T-helper 2 cell (primary cell): ENCODE measurements at places on chromosomes 4 and X.

DNA sequence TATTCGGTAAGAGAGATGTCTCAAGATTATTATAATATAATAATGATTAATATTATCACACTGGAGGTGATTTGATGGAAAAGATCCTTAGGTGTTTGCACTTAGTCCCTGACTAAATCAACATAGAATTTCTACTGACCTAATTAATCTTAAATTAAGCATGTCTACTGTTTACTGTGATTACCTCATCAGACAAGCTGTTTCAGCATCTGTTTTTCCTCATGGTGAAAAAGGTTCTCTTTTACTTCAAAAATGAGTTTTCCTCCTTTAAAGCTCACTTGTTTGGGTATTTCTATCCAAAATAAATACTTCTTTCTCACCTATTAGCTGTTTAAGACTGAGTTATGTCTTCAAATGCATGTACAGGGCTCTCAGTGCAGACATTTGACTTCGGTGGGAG is 407.8 kb downstream of the NKX6-1 start:
- DNase-seq, result no peak

GRCh38 chrX:2490634-2491033 is 10.1 kb downstream of the DHRSX start:
- no peak for DNase-seq

DNA sequence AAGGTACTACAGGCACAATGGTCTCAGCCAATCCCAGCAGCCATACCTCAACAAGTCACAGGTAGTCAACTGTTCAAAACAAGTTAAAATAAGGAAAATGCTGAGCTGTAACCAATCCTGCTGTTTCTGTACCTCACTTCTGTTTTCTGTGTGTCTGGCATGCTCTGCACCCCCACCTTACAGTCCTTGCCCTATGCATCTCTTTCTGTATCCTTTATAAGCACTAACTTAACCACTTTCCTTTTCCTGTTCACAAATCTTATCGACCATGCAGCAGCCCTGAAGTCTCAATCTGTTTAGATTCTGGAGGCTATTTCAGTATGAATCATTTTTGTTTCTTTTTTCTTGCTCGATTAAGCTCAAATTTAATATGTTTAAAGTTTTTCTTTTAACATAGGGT is 12.5 kb upstream of the FAM13A start:
- DNase-seq, result no peak

GRCh38 chr4:172815499-172816164 is 353.0 kb upstream of the GALNT7 start:
- DNase-seq, result no peak

DNA sequence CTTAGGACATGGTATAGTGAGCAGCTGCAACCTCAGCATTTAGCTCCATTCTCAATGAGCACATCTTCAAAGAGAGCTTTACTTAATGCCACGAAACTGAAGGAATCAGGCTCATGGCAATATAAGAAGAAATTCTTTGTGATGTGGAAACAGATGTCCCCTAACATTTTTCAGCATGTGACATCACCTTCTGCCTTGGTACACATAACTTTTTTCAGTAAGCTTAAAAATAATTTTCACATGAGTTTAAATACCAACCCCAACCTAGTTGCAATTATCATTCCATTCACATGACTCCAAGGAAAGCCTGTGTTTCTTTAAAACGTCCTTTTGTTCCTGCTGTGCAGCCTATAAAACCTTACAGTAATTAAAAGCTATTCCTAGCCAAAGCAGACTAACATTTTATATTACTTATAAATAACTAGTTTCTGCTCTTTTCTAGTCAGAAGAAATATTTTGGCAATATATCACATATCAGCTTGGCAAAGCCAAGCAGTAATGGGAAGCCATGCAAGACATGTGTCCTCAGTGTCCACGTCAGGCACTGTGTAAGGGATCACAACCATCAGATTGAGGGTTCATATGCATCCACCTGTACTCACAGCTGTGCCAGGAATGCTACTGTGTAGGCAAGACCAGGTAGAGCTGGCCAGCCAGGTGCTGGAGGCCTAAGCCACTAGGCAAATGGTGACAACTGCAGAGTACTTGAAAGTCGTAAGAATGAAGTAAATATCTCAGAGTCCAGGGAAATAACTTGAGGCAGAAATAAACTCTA is 466.6 kb downstream of the INPP4B start:
- DNase-seq, result no peak

DNA sequence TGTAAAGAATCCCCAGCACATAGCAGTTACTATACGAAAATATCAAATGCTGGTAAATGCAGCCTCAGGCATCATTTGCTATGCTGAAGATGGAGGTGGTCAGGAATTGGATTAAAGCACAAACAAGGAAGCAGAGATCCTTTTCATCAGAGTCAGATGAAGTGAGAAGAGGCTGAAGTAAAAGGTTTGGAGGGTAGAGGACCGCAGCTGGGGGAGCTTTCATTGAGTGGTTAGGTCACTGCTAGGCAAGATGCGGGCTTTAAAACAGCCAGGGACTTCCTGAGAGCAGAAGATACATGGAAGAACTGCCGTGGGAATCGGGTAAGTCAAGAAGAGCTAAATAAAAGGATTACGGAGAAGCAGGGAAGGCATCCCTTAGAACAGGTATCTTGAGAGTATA is 351.4 kb downstream of the UNC5C start:
- DNase-seq, result no peak

DNA sequence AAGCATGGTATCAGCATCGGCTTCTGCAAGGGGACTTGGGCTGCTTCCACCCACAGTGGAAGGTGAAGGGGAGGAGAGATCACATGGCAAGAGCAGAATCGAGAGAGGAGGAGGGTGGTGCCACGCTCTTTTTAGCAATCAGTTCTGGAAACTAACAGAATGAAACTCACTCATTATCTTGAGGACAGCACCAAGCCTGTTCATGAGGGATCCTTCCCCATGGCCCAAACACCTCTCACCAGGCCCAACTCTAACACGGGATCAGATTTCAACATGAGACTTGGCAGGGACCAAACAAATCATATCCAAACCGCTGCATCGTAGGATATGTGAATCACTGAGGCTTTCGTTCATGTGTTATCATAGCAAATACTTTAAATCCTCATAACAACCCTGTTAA is 125.5 kb downstream of the GPC3 start:
- no peak for DNase-seq
